ENCODE measurements at places on chromosomes 7 and 10. TPM values are rescaled to one million over a fixed set of nuclear protein-coding genes. Genes with fewer than 3 reads are reported as not detected.

GRCh38 chr7:92621561-92622023 is 31.4 kb upstream of the FAM133B start:
- DNase-seq = no peak

DNA sequence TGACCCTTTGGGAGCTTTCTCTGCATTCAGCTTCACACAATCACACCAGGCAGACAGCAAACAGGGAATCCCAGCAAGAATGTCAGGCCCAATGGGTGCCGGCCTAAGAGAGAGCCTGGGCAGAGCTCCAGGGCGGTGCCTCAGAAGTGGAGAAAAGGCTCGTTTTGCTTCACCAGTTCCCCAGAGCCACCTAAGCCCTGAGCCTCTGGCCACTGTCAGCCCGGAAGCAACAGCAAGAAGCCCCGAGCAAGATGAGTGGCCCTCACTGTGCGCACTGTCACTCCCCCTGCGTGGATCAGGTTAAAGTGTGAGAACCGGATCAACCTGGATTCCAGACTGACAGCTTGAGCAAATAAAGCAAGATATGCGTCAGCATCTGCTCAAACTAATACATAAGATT is 14.7 kb downstream of the CNPY1 start:
- no peak for DNase-seq

DNA sequence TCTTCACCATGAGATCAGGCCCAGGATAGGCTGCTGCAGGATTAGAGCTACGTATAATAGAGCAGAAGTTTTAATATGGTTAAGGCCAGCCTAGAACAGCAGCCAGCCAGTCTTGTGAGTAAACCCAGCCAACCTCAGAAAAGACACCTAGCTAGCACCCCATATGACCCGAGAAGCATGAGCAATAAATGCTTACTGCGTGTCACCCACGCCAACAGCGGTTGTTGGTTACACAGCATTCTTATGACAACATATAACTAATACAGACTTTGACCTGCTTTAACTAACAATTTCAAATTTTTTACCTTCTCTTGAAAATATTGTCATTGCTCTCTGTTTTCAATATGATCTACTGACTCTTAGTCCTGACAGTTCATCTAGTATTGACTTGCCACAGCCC is 105.7 kb downstream of the HBP1 start:
- DNase-seq = no peak

- no peak for DNase-seq
These were observed 176.0 kb upstream of the KCND2 start for GRCh38 chr7:120097020-120097419.

GRCh38 chr10:111360260-111360925 is 283.6 kb downstream of the ADRA2A start:
- no peak for DNase-seq

DNA sequence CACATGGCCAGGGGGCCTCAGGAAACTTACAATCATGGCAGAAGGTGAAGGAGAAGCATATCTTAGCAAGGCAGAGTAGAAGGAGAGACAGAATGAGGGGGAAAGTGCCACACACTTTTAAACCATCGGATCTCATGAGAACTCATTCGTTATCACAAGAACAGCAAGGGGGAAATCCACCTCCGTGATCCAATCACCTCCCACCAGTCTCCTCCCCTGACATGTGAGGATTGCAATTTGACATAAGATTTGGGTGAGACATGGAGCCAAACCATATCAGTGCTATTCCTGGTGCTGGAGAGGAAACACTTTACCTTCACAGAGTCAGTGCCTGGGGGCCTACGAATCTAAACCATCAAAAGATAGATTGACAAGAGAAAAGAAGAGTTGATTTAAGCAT is 61.8 kb downstream of the LGI1 start:
- no peak for DNase-seq

DNA sequence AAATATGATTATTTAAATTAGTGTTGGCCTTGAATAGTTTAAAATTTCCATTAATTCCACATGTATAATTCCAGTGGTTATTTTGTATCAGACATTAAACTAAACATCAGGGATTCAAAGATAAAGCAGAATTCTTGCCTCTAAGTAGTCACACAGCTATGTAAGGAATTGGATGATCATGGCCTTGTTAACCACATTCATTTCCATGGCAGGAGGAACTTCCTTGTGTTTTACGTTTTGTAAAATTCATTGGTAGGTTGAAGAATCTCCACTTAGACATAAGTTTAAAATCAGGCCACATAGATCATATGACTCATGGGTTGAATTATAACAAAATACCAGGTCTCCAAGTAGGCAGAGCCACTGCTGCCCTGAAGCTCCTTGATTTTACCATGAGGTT is 289.7 kb downstream of the PLXDC2 start:
- DNase-seq = peak; percentile 30

DNA sequence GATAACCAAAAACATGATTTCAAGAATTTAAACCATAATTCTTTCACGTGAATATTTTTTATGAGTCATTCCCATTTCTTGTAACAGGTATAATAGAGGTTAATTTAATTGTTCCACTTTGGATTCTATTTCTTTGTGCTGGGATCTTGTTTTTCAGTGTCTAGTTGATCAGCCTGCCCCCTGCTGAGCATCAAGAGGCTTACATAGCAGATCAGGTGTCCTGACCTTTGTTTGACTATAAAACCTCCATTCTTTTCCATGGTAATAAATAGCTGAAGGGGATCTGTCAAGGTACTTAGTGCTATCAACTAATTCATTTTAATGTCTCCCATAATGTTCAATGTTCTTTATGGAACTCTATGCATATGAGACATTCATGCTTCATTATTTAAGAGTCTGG is 4.9 kb downstream of the COL17A1 start:
- DNase-seq = no peak

- no peak for DNase-seq
These were observed 89.3 kb downstream of the DOCK4 start for GRCh38 chr7:112116894-112117293.

DNA sequence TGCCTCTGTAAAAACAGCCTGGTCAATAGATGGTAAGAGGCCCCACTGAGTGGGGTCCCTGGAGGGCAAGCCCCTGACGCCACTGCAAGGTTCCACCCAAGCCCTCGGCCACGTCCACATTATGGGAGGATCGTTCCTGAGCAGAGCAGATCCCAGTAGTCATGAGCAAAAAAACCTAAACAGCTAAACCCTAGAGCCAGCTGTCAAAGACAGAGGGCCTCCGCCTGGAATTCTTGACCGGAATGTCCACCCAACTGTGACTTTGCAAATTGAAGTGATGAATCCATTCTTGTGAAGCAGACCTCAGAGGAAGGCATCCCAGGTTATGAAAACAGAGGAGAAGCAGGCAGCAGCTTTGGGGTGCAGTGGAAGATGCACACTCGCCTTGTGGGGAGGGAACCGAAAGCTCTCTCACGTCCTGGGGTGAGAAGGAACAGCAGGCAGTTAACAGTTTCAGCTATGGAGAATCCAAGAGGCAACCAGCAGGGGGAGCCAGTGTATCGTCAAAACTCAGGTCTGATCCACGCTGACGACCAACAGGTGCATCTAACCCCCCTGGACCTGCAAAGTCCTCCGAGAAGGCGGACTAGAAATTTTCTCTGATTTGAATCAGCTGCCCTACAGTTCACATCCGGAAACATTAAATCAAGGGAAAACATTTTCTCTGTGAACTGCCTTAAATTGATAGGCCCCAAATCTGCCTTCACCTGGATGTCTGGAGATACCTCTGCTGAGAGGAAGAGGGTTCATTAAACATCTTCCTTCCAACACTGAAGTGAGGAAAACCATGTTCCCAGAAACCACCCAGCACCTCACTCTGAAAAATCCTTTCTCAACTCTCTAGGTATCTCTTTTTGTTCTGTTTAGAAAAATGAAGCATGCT is 139.1 kb upstream of the PFKP start:
- peak; percentile 26 for DNase-seq

DNA sequence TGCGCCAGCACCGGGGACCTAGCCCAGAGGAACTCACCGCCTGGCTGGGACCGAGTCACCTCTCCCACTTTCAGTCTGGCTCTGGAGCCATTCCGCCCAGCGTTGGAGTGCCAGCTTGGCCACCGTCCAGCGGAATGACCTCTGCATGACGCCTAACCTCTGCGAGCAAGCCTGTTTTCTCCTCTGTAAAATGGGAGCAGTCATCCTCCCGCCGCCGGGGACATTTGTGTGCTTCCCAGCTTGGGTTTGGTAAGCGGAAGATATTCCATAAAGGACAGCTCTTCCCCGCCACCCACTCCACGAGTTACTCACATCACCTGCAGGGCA is 1.3 kb upstream of the ZCCHC24 start:
- DNase-seq = no peak

GRCh38 chr7:30646154-30646553 is 36.1 kb downstream of the CRHR2 start:
- no peak for DNase-seq

GRCh38 chr7:120874722-120875121 is 16.8 kb upstream of the TSPAN12 start:
- DNase-seq = no peak

- DNase-seq = no peak
These were observed 344.0 kb downstream of the LRRTM3 start for GRCh38 chr10:67269828-67270227.

CPXM2 gene
- polyA plus RNA-seq = not detected

DNAH11 gene
- not detected for polyA plus RNA-seq

H2BK1 gene
- polyA plus RNA-seq = not detected

TCAF2 gene
- polyA plus RNA-seq = 2.5 TPM

OGDHL gene
- 0.19 TPM for polyA plus RNA-seq
